Heart right ventricle (tissue), 16 donors: ENCODE measurements at places on chromosomes 4 and X.

GRCh38 chr4:149072384-149072783, 630.2 kb upstream of the NR3C2 start:
- no peak for DNase-seq

- no peak for DNase-seq
Measured at GRCh38 chrX:11117745-11118144, 6.6 kb downstream of the HCCS start.

GRCh38 chr4:152528060-152528459, 7.8 kb downstream of the FBXW7 start:
- no peak for DNase-seq

- no peak for DNase-seq
Measured at GRCh38 chrX:41522671-41523070, 75.5 kb downstream of the NYX start.

GRCh38 chr4:166400270-166400894, 527.3 kb downstream of the TLL1 start:
- no peak for DNase-seq
